ENCODE measurements at places on chromosomes 5 and 9. TPM values are rescaled to one million over a fixed set of nuclear protein-coding genes. Genes with fewer than 3 reads are reported as not detected.

SPINK13 gene
- not detected for total RNA-seq

APBB3 gene
- total RNA-seq, result 16.3 TPM

IFNA21 gene
- not detected for total RNA-seq

DNA sequence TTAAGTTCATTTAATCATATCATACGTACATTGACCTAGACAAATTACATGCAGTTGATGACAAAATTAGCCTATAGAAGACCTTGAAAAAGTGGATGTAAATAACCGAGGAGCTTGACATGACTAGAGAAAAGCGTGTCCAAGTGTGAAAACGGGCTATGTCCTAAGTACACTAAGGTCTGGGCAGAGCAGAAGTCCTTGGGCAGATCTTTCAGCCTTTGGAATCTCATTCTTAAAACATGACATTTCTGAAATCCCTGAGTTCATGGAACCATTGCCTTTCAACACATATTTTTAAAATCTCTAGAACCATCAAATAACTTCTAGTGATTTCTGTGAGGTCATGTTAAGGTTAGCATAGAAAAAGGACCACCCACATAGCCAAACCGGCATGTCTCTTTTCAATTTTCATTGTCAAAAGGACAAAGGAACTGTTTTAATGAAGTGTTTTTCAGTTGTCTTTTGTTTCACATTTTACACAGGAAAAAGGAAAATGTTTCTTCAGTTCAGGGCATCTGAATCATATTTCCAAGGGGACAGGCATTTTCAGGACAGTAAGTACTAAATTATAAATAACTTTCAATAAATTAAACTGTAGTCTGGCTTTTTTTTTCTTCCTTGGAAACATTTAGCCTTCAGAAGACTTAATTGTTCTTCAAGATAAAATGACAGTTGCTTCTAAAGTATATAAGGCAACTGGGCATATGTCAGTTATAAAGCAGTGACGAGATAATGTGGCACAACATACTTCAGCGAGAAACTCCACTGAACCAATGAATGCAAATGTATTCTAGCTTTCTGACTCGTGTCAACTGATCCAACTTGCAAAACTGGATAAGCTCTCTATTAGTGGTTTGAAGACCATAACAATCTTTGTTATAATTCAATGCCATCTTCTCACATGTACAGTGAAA is 416.8 kb downstream of the NFIB start:
- H3K27ac ChIP-seq, result no peak overlapping the region
- H3K27me3 ChIP-seq, result no peaks in the 10 kb centered on the region
- no peak for DNase-seq

- peaks cover 4% of the 10 kb centered on the region for H3K27me3 ChIP-seq
- no peak for DNase-seq
- peaks cover 23% of the 10 kb centered on the region for H3K4me1 ChIP-seq
- no peaks in the 10 kb centered on the region for H3K36me3 ChIP-seq
Observed at GRCh38 chr5:95760273-95761191, 29.4 kb downstream of the RHOBTB3 start.

DNA sequence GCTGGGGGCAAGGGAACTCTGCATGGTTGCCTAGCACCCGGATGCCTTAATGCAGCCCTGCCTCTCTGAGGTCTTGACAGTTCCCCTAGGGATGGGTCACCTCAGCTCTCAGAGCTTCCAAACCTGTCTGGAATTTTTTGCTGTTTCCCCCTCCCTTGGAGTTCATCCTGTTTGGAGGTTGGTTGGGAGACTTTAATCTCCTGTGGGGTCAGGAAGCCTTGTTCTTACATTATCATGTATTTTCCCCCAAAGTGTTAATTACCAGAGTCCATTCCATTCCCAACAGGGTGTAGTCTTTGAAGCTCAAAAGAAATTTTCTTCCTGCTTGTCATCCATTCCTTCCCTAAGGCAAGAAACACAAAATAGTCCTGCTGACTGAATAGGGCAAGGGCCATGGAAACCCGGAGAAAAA is 150.3 kb upstream of the SPRY4 start:
- H3K27ac ChIP-seq, result no peak overlapping the region
- H3K27me3 ChIP-seq, result no peaks in the 10 kb centered on the region
- no peak overlapping the region for H3K4me3 ChIP-seq
- peaks cover 2% of the 10 kb centered on the region for H3K36me3 ChIP-seq

DNA sequence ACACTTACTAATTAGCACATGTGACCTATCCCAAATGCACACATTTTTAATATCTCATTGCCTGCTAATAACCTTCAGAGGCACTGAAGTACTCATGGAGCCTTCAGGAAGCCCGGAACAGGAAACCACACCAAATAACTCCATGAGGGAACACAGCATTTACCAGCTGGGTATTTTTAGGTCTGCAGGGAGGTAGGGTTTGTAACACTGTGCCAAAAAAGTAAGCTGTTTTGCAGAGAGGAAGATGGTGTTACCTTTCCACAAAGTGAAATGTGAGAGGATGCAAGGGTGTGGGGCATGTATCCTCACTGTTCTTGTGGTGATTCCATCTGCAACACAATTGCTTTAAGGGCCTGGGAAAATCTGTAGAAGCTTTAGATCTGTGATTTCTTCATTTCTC is 64.4 kb downstream of the NUDT12 start:
- no peak overlapping the region for H3K27ac ChIP-seq
- no peak for DNase-seq
- no peaks in the 10 kb centered on the region for H3K36me3 ChIP-seq
- no peaks in the 10 kb centered on the region for H3K4me1 ChIP-seq
- no peak overlapping the region for H3K4me3 ChIP-seq

- no peak overlapping the region for H3K27ac ChIP-seq
- H3K27me3 ChIP-seq, result no peaks in the 10 kb centered on the region
- no peaks in the 10 kb centered on the region for H3K36me3 ChIP-seq
- H3K4me3 ChIP-seq, result no peak overlapping the region
- no peak for DNase-seq
Observed at GRCh38 chr5:180423598-180423997, 70.5 kb upstream of the GFPT2 start.

DNA sequence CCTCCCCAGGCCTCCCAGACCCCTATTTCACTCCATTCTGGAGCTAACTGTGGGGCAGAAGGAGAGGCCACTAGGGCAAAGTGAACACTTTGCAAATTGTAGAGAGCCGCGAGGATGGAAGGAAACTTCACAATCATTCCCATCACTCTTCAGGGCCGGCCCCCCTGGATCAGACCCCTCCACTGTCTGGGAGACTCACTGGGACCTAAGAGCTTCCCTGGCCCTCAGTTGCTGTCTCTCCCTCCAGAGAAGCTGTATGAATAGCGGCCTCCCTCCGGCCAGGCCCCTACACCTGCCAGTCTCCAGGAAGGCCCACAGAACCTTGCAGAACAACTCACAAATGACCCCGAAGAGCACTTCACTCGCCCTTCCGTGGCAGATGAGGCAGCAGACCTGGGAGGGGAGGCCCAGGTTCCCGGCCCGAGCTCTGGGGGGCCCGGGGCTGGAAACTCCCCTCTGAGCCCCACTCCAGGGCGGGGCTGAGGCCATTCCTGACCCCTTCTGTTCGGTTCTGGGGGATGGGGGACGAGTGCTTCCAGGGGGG is 141.9 kb upstream of the IER5L start:
- peaks cover 12% of the 10 kb centered on the region for H3K4me1 ChIP-seq
- H3K27ac ChIP-seq, result no peak overlapping the region
- DNase-seq, result peak; percentile 6
- no peaks in the 10 kb centered on the region for H3K27me3 ChIP-seq

DNA sequence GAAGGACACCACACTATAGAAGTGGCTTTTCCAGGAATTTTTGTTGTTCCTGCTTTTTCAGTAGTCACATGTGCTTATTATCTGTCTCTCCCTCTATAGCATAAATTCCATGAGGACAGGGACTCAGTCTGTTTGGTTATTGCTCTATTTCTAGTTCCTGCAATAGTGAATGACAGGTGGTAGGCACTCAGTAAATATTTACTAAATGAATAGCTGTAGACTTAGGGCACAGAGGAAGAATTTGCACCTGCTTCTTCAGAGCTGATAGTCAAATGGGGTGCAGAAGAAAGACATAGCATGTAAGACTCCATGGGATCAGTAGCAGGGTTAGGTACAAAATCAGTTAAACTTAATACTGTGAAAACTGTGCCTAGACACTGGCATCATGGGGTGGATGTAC is 580.2 kb downstream of the CCDC171 start:
- H3K36me3 ChIP-seq, result no peaks in the 10 kb centered on the region
- no peaks in the 10 kb centered on the region for H3K4me1 ChIP-seq
- DNase-seq, result no peak
- peaks cover 2% of the 10 kb centered on the region for H3K27me3 ChIP-seq
- H3K27ac ChIP-seq, result no peak overlapping the region

DNA sequence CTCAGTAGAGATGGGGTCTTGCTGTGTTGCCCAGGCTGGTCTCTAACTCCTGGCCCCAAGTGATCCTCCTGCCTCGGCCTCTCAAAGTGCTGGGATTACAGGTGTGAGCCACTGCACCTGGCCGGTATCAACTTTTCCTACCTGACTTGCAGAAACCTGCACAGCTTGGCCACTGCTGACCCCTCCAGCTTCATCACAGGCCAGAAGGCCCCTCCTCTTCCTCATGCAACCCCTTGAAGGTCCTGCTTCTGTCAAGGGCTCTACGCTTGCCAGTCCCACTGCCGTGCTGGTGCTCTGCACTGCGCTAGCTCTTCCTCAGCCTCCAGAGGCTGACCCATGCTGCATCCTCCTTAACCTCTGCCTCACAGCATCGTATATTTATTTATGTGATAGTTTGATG is 32.5 kb upstream of the RNU6ATAC start:
- no peaks in the 10 kb centered on the region for H3K36me3 ChIP-seq
- H3K4me1 ChIP-seq, result peaks cover 10% of the 10 kb centered on the region
- no peaks in the 10 kb centered on the region for H3K27me3 ChIP-seq
- DNase-seq, result no peak
- H3K27ac ChIP-seq, result no peak overlapping the region

Measured in activated CD4-positive, alpha-beta memory T cell treated with anti-CD3 and anti-CD28 coated beads for 36 hours (primary cell).